ENCODE measurements at places on chromosomes 12 and 14.
A peak's percentile ranks its signal among the peaks of the same experiment; 100 is the strongest.

DNA sequence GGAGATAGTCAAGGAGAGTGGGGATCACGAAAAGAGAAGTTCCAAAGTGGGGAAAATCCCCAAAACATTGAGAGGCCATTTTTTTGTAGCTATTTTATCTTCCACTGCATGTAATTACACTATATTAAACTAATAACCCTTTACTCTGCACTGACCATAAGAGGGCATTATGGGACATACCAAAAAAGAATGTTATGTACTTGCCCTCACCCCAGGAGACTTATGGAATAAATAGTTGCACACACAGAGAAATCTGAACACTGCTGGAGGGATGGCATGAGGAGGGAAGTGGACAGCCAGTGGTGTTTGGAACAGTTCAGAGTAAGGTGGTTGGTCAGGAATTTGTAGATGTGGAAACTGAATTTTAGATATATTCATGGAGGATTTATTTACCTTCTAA, 422.9 kb downstream of the SNAPC1 start:
- DNase-seq: no peak

GRCh38 chr12:54053003-54053750, 458 bp upstream of the HOXC4 start:
- DNase-seq: no peak

- peak; percentile 55 for DNase-seq
Observed at GRCh38 chr12:9707864-9708808, 24.8 kb downstream of the CLECL1 start.

DNA sequence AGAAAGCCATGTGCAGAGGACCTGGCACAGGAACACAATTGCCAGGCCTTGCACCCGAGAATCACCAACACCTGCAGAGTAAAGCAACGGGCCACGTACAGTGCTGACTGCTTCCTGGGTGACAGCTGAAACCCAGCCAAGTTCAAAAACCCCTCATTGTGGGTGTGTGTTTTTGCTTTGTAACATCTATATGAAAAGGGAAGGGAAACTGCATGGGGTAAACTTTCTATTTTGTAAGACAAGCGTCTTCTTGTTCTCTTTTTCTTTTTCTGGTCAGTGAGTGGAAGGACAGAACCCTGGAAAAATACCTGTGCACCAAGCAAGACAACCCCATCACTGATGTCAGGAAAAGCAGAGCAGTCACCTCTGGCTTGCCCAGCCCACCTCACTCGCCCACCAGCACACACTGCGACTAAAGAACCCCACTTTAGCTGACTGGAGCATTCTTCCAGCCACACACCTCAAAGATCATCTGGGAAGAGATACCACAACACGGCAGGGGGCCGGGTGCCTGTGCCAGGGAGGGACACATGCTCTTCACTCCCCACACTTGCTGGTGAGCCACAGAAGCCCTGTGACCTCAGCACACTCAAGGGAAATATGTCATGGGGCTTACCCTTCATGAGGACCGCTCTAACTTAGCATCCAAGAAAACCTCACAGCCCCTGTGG, 172.3 kb downstream of the NDUFA12 start:
- no peak for DNase-seq

DNA sequence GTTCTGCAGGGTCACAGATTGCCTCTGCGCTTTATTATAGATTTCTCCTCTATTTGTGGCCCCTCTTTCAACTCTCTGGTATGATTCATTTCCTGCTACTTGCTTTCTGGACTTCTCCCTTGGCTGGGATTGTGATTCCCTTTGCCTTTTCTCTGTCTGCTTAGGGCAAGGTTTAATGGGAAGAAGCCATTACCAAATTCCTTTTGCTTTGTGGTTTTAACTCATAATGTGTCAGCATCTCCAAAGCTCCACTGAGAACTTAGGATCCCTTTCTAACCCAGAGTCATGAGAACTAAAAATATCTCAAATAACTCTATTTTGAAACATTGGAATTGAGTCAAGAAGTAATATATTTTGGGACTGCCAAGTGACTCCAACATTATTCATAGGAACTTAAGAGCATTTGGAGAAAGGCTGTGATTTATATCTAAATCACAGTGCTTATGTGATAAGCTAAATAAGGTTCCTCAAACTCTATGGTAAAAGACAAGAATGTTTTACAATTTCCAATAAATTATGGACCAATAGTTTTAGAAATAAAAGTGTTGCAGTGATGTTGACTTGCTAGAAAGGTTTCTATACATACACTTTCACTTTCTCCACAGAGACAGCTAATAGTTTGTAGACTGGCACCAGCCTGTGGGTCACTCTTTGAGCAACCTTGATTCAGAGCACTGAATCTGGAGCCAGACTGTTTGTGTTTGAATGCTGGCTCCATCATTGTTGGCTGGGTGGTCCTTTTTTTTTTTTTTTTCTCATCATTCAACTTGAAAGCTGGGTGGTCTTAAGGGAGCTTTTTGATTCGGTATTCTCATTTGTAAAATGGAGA, 93.9 kb downstream of the DACT1 start:
- DNase-seq: peak; percentile 57

GRCh38 chr12:101885912-101886561, 8.7 kb downstream of the DRAM1 start:
- no peak for DNase-seq

GRCh38 chr12:71439613-71440344, at the start of gene LGR5:
LGR5 (plus strand) TSS chr12:71439798; CDS start chr12:71440081, 283 bp downstream.
- DNase-seq: peak; percentile 45

DNA sequence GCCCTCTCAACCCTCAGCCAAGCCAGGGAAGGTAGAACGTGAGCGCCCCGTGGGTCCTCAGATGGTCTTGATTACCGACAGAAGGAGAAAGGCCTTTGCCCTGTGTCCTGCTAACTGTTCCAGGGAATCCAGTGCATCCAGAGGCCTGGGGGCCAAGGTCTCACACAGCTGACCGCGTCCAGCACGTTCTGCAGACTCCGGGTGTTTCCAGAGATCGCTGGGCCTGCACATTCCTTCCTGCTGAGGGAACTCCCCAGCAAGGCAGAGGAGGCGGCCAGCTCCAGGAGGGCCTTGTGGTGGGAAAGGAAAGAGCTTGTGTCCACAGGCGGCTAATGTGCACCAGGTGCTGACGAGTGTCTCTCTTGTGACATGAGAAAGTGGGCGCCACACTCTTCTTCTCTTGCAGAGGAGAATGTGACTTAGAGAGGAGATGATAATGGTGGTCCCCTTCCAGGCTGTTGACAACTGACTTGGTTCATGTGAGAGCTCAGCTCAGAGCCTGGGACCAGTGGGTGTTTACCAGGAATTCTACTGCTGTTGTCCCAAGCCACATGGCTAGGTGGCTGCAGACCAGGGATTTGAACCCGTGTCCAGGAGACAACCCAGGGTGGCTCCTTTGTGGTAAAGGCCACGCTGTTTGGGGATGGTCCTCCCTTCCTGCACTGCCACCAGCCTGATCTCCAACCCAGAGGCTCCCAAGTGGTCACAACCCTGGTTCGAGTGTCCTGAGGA, 46.8 kb upstream of the DLK1 start:
- no peak for DNase-seq

GRCh38 chr14:90184094-90184493, 72.3 kb upstream of the PSMC1 start:
- DNase-seq: no peak

- no peak for DNase-seq
Observed at GRCh38 chr14:75342762-75343599, 64.4 kb downstream of the FOS start.

DNA sequence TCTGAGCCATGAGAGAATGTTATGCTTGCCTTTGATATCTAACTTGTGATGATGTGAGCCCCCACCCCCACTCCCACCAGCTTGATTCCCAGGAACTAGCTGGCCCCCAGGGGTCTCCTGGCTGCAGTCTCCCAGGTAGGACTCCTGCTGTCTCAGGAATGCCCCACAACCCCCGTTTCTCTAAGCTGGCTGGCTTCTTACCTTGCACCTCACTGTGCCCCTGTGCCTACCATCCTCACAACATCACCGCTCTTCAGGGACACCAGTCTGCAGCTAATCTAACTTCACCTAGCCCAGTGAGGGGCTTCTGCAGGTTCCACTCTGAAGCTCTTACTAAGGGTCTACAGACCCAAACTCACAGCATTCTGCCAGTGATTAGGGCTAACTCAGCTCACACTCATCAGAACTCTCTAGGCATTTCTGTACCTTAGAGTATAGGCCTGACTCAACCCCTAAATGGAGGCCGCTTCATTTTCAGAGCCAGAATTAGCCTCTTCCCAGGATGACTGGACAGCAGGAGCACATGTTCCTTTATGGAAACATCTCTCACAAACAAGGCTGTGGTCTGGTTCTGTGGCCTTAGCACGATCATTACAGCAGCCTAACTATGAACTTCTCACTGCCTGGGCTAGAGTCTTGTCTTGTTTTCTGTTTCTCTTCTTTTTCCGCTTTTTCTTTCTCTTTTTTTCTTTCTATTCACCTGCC, 72.8 kb upstream of the IFNG-AS1 start:
- DNase-seq: no peak

GRCh38 chr14:70097576-70098249, 91.0 kb downstream of the SLC8A3 start:
- no peak for DNase-seq

- peak; percentile 87 for DNase-seq
Observed at GRCh38 chr14:61561657-61562276, 133.5 kb upstream of the HIF1A start.

DNA sequence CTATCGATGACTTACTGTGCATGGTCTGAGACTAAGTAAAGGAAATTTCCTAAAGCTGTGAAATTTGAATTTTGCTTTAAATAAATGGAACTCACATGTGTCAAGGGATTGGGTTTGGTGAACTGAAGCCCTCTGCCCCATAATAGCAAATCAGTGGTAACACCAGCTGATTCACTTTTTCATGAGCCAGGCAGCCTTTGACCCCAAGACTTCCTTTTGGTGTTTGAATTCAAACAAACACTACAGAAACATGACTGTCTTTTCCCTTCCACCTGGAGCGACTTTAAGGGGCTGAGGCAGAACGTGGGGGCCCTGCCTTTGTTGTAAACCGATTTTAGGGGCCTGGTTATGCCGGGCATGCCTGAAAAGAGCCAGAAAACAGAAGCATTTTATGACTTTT, 28.8 kb downstream of the KCTD10 start:
- DNase-seq: no peak

GRCh38 chr12:120100630-120101029, 15.9 kb downstream of the RAB35 start:
- no peak for DNase-seq

DNA sequence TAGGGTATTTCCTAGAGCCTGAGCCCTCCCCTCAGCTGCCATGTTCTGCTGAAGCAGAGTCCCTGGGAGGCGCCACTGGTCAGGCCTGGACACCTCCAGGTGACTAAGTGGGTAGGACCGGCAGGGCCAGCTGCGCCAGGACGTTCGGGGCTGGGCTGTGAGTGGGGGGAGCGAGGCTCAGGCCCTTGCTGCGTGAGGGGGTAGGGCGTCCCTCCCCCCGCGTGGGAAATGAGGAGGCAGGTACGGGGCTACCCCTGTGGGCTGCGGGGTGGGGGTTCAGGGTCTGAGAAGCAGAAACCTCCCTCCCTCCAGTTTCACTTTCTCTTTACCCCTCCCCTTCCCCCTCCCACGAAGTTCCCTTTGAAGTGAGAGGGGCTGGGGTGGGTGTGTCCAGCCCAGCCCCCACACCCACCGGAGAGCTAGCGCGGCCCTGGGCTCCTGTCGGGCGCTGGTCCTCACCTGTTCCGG, 22.1 kb upstream of the KIF26A start:
- peak; percentile 79 for DNase-seq

- no peak for DNase-seq
Observed at GRCh38 chr12:11499806-11500187, 104.4 kb upstream of the PRB2 start.

GRCh38 chr12:15939111-15939510, 28.0 kb downstream of the DERA start:
- DNase-seq: no peak

- DNase-seq: no peak
Observed at GRCh38 chr12:116432314-116432750, 126.8 kb upstream of the MAP1LC3B2 start.

DNA sequence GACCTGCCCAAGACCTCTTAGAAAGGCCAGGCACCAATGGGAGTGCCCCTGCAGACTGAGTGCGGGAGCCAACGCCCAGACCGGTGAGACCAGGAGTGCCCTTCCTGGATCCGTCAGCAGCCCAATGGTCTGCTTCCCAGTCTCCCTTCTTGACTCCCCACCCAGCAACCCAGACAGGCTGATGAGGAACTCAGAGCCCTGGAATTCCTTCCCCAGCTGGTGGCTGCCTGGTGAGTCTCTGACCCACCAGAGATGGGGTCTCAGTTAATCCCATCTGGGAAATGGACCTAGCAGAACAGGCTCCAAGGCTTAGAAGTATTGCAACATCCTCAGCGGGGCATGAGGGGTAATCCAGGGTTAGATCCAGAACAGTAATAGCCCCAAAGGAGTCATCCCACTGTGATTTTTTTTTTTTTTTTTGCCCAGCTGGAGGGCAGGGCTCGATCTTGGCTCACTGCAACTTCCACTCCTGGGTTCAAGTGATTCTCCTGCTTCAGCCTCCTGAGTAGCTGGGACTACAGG, 1.5 kb upstream of the RASAL1 start:
- no peak for DNase-seq

DNA sequence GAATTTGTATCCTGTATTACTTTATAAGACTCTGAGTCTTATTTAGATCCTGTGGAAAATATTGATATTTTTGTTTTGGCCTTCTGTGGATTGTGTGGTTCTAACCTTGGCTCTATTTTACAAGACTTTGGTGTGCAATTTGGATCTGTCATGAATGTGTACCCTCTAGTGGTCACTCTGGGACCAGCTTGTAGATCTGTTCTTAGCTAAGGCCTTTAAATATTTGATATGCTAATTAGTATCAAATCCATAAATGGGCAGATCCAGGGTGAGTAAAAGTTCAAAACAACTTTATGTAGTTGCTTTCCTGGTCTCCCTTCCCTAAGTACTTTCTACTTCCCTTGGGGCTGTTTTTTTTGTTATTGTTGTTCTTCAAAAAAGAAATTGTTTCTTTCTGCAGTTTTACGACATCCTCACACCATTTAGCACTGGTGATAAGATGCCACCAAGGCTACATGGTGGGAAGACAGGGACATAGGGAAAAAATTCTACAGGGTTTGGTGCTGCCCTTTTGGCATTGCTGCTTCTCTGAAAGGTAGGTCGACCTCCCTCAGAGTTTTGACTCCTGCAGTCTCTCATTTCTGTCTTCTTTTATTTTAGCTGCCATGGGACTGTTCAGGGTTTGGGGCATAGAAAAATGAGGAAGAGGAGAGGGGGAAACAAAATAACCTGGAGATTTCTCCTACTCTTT, 238.5 kb downstream of the GPHN start:
- DNase-seq: peak; percentile 39

GRCh38 chr12:7093892-7094291, 1.6 kb upstream of the C1R start:
- DNase-seq: no peak
